ENCODE measurements at places on chromosomes 2 and 18.
A peak's percentile ranks its signal among the peaks of the same experiment; 100 is the strongest.

- DNase-seq = no peak
Measured at GRCh38 chr2:200223205-200223784, 83.2 kb upstream of the SPATS2L start.

DNA sequence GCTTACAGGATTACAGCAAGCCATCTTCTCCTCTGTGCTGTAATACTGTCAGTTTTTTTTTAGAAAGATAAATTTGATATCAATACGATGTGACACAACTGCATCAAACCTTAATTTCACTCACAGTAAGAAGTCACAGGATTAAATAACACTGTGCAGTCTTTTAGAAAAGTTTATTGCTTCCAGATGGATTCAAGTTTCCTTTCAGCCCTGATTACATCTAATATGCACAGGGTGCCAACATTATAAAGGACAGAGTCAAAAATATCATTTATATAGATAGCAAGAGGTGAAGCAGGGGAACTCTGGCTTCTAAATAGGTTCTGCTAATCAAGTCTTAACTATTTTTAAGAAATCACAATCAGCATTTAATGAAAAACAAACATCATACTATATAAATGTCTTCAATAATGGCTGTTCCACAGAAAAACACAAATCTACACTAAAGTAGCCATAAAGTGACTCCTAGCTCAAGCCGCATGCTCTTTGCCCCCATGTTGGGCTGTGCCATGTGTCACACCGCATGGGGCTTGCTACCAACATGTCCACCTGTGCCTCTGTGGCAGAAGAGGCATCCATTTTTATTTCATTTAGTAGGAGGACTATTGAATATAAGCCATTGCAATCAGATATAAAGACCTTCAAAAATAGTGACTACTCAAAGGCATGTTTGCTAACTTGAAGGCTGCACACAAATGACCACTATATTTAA is 35.0 kb downstream of the CERKL start:
- DNase-seq = no peak

- DNase-seq = no peak
Measured at GRCh38 chr2:227383686-227384085, 4.1 kb downstream of the SCYGR1 start.

DNA sequence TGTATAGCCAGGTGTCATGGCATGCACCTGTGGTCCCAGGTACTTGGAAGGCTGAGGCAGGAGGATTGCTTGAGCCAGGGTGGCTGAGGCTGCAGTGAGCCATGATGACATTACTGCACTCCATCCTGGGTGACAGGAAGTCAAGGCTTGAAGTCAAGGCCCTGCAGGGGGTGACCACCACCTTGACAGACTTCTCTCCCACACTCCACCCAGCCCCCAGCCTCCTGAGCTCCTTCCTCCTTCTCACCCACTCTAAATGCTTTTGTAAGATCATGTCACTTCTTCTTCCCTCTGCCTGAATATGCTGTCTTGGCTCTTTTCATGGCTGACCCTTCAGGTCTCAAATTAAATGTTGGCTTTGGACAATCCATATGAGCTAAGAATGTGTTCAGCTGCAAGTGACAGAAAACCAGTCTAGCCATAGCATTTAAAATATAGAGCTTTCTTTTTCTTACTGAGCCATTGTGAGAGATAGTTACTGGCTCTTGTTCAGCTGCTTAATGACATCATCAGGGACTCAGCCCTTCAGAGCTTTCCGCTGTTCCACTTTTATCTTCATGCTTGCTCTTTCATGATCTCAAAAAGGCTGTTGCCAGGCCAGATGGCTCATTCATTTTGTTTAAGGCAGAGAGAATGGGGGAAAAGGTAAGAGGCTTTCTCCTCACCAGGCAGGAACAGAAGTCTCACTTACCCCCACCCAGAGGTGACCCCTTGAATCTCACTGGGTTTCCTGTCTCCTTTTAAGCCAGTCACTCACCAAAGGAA is 36.7 kb upstream of the TTC39C start:
- no peak for DNase-seq

DNA sequence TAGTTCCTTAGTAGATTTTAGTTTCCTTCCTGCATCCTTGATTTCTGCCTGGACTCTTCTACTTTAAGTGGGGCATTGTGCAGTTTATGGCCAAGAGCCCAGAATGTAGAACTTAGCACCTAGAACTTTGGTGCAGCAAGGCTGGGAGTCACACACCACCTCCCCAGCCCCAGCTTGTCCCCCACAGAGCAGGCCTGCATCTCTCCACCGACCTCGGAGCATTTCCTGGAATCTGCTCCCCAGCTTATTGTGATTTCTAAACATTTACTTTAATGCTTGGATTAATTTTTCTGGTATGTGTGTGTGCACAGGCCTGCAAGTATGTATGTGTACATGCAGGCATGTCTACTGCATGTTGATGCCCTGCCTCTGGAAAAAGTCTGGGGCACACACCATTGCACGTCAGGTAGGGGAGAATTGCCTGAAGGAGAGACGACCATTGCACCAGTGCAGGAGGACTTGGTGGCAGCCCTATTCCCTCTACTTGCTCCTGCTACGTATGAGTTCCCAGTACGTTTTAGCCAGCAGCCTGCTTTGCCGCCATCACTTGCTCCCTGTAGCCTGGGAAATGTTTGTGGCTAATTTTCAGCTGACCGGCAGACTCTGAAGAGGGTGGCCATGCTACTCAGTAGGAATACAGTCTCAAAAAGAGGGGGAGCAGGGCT is 419.9 kb upstream of the HS6ST1 start:
- DNase-seq = no peak

DNA sequence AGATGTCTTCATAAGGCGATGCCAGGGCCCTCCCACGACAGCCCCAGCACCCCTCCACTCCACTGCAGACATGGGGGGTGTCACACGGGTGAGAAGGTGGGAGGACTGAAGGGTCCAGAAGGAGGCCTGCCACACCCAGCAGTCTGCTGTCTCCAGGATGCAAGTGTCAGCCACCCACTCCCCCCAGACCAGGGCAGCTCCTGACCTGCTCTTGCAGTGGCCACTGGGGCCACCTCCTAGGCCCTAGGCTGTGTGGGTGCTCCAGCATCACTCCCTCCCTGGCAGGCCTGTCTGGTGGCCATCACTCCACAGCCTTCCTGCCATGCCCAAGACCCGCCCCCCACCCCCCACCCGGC is 171.0 kb downstream of the CELF4 start:
- DNase-seq = no peak

- peak; percentile 13 for DNase-seq
Measured at GRCh38 chr2:43950383-43951008, 45.3 kb downstream of the LRPPRC start.

DNA sequence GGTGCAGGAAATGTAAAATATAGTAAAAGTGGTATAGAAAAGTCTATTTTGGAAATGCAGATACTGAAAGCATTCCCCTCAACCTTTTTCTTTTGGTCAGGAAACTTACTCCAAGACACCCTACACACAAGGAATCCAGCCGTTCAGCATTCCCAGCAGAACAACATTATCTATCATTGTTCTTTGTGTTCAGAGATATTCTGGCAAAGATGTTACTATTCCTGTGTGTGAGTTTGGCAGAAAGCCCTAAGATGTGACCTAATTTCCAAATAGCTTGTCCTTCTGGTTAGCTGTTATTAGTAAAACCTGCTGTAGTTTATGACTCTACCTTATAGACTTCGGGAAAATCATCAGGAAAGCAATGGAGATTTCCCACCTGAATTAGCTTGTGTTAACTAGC is 78.1 kb upstream of the PELI1 start:
- DNase-seq = no peak
